ENCODE measurements at places on chromosomes 12 and 14.
A peak's percentile ranks its signal among the peaks of the same experiment; 100 is the strongest.

- no peak for DNase-seq
These were observed 120.1 kb downstream of the AACS start for GRCh38 chr12:125185311-125185739.

DNA sequence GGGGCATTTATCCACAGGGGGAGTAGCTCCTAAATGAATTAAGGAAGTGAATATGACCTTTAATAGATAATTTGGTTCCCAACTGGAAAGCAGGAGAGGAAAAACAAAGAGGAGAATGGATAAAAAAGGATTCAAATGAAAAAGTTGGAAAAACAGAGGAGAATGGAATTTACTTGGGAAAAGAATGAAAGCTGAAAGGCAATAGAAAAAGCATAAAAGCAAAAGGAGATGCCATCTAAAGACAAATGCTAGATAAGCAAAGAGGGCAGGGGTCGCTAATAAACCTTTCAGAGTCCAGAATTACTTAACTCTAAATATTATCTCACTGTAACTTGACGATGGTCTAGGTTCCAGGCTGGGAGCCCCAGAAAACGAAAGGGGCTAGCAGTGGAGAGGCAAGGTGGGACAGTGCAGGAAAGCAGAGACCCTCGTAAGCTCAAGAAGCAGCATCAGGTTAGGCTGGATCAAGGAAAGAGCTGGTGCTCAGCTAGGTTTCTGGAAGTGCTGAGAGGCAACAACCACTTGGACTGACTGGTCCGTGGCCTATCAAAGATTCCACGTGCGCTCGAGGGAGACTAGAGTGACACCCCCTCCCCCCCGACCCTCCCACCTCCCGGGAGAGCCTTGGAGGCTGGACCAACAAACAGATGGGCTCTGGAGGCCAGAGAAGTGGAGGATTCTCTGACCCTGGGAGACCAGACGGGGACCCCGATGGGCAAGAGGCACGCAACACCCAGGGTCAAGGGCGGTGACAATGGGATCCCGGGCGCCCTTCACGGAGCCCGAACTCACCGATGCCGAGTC is 1.2 kb downstream of the SLC2A13 start:
- no peak for DNase-seq

GRCh38 chr14:99326041-99326710 is 54.2 kb upstream of the BCL11B start:
- DNase-seq = no peak

GRCh38 chr14:90545966-90546751 is 149.3 kb downstream of the CALM1 start:
- DNase-seq = no peak

DNA sequence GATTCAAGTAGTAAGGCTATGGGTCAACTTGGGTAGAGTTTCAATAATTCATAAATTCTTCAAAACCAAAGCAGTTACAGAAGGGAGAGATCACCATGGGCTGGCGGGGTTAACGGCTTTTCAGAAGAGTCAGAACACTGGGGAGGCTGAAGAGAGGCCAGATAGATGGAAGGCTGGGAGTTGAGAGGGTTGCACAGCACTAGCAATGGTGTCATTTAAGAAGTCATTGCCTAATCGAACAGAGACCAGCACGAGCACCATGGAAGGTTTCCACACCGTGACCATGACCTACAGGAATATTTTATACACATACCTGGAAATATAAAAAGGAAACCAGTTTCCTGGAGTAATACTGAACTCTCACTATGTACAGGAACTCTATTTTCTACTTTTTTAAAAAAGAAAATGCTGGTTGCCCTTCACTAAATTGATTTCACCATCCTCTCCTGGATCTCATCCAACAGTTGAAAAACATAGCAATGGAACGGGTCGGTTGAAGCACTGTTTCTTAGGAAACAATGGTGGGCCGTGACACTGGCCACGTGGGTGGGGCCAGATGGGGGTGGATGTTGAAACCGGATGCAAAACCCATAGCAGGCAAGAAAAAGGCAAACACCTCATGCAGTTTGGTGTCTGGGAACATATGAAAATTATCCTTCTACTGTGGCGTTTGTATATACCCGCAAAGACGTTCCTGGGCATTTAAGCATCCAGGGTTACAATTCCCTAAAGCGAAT is 38.0 kb upstream of the RIN3 start:
- peak; percentile 40 for DNase-seq

- DNase-seq = no peak
These were observed 43.8 kb downstream of the SENP1 start for GRCh38 chr12:48061938-48062719.

- DNase-seq = no peak
These were observed 107.6 kb upstream of the FUT8 start for GRCh38 chr14:65304963-65305362.

DNA sequence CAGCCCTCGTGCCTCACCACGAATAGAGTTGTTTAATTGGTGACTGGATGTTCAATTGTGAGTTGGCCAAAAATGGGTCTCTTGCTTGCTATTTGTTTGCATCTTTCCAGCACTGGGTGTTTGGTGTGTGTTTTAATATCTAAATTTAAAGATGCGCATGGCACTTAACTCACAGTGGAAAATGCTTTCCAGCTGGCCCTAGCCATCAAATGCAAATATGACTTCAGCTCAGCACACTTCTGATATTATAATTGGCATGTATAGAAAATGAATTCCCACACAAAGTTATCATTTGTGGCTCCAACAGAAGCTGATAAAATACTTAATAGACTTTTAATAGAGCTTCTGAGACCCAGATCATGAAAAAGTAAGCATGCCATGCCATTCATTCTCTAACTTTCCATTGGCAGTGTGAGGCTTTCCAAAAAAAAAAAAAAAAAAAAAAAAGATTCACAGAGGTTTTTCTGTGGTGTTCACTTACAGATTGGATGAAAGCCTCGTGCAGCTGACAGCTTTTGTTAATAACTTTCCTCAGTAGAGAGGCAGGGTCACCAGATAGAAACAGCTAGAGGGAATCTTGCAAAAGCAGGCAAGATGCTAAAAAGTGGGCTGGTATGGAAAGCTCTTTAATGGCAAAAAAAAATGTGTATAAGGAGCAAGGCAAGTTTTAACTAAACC is 425.2 kb downstream of the GALC start:
- DNase-seq = no peak

DNA sequence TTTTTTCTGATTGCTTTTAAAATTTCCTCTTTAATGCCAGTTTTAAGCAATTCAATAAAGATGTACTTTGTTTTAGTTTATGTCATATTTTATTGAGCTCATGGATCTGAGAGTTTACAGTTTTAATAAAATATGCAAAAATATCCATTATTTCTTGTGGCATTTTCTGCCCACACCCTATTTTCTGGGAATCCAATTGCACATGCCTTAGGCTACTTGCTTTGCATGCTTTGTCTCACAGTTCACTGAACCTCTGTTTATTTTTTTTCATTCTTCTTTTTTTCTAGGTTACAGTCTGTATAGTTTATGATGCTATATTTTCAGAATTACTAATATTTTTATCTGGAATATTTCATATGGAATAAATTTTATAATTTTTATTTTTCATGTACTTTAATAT is 1258.0 kb downstream of the FSCB start:
- DNase-seq = no peak

GRCh38 chr12:2180737-2181082 is 127.9 kb downstream of the CACNA1C start:
- no peak for DNase-seq

DNA sequence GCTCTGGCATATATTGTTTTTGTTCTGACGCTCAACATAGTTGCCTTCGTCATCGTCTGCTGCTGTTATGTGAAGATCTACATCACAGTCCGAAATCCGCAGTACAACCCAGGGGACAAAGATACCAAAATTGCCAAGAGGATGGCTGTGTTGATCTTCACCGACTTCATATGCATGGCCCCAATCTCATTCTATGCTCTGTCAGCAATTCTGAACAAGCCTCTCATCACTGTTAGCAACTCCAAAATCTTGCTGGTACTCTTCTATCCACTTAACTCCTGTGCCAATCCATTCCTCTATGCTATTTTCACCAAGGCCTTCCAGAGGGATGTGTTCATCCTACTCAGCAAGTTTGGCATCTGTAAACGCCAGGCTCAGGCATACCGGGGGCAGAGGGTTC is 77.0 kb downstream of the GTF2A1 start:
- no peak for DNase-seq

DNA sequence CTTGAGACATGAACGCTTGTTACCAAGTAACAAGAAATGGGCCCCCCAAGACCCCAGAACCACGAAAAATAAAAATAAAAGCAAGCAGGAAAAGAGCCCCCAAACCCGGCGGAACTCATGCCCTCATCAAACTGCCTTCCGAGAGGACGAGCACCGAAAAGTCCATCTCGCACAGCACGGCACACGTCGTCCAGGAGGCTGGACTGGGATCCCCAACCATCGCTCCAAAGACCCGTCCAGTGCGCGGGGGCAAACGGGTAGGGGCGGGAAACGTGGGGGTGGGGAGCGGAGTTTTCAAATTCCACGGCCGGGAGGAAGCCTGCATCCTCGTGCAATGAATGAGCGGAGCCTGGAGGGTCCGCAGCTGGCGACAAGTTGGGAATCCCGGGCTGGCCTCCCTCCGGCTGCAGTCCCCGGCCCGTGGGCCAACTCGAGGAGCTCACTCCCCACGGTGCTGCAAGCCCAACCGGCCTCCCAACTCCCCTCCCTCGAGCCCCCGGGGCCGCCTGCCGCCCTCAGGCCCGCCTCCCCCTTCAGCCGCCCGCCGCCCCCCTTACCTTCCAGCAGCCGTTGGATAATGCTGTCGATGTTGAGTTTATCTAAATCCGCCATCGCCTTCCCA is 484 bp downstream of the PPP1CC start:
- peak; percentile 36 for DNase-seq

GRCh38 chr14:81686512-81686911 is 152.9 kb upstream of the SEL1L start:
- no peak for DNase-seq

- no peak for DNase-seq
These were observed 361.1 kb upstream of the CLEC14A start for GRCh38 chr14:38616959-38617358.

DNA sequence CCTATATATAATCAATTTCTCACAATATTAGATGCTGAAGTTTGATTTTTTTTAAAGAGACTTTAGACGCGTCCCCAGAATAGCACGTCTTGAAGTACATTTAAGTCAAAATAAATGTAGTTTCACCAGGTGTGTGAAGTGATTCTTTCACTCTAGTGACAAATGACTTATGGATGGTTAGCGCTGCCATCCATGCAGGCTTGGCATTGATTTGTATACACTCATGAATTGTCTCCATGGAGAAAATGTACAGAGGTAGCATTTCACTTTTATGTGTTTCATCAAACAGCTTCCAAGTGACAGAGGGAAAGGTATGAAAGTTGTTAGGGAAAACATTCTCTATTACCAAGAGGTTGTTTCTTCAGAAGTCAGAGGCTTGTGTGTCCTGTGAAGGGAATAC is 360.8 kb downstream of the PDZRN4 start:
- no peak for DNase-seq

GRCh38 chr12:49557917-49558215 is 10.1 kb downstream of the MCRS1 start:
- no peak for DNase-seq

DNA sequence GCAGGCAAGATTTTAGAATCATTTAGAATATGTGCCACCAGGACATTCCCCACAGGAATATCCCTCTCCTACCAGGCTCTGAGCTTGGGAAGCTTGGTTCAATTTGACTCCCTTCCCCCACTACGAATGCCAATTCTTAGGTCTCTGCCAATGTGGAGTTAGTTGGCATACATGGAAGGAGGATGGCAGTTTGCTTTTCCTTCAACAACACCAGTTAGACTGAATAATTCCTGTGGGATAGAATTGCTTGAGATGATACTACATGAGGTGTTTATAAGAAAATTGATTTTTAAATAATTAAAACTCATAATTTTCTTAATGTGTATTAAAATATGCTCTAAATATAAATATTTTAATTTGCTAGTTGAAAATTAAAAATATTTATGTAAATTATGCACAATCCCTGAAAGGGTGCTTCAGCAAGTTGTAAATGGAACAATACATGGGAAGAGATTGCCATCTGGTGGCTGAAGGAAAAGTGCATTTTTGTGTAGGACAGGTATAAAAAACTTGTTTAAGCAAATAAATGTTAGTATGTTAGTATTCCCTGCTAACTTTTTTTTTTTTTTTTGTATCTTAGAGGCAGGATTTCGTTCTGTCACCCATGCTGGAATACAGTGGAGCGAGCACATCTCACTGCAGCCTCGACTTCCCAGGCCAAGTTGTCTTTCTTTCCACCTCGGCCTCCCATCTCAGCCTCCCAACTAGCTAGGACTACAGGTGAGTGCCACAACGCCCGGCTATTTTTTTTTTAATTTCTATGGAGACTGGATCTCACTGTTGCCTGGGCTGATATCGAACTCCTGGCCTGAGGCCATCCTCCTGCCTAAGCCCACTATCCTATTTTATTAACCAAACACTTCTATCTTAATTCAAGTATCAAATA is 25.8 kb upstream of the STRAP start:
- peak; percentile 54 for DNase-seq

DNA sequence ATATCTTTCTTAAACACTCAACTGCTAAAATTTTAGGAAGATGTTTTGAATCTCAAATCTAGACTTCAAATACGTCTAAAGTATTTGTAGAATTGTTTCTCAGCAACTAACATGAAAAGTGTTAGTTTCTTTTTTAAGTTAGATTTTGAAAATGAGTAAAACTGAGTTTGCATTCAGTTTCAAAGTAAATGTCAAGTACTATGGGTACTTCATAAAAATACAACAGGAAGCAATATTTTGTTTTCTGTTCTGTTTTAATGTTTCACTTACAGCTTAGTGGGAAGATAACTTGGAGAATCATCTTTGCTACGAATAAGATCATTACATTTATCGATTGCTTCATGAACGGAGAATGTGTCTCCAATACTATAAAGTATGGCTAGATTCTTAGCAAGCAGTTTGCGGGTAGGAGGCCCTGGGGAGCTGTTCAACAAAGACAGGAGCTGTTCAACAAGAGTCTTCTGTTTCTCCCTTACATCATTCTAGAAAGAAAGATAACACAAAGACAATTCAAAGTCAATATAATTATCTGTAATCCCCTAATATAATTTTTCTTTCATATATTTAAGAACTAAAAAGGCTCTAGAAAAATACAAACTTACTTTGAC is 20.2 kb downstream of the HEATR5A start:
- DNase-seq = no peak

- peak; percentile 45 for DNase-seq
These were observed 7.8 kb upstream of the DTD2 start for GRCh38 chr14:31465111-31465510.

DNA sequence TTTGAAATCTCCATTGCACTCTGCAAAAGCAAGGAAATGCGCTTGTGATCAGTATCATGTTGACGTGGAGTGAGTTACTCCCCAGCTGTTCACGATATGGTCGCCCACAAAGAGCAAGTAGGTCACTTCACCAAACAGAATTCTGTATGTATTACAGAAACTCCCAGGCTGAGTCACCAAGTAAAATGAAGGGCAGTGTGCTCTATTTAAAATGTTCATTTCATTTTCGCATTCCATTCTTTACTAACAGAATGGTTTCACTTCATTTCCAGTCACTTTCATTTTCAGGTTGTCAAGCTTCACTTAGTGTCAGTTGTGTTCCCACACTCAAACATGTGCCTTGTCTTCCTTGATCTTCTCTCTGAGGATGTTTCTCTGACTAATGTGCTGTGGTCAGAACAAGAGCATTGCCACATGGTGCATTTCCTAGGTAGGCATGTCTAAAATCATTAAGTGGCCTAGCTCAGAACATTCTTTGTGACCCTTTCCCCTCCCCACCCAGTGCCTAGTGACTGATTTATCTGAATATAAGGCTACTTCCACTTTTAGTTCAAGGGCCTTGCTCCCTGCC is 391.2 kb downstream of the RAD51B start:
- peak; percentile 59 for DNase-seq

Data from GM03348 (cell line).